AG04449 (cell line): ENCODE measurements at places on chromosomes 1 and 21.

- no peak for DNase-seq
Observed at GRCh38 chr21:42160111-42160721, 58.7 kb upstream of the ABCG1 start.

DNA sequence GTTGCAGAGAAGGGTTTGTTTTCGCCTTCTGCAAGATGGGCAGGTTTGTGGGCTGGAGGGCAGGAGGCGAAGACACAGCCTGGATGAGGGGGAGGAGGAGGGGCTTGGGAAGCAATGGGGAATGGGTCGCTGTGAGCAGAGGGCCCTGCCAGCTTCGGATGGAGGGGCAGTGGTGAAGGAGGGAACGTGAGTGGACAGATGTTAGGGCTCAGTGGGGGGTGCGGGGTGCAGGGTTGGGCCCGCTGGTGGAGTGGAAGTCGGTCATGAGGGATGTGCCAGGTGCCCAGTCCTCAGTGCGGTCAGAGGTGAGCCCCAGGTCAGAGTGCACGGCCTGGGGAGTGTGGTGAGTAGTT, 55.5 kb upstream of the ABCG1 start:
- no peak for DNase-seq

DNA sequence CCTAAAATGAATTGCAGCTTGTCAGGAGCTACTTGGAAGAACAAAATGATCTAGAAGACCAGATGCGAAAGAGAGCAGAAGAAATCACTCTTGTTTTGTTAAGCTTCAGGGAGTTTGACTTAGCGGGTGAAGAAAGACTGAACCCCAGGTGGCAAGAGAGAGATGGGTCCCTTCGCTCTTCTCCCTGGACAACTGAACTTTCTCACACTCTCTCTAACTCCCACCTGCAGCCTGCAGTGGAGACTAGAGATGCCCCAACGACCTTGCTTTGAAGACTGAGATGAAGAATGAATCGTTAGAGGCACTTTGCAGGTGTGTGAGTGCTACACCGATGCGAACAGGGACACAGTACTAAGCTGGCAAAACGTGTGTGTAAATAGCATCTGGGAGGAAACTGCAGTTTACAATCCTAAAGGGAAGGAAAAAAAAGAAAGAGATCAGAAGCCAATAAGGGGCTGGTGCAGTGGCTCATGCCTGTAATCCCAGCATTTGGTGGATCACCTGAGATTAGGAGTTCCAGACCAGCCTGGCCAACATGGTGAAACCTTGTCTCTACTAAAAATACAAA, 64.5 kb upstream of the LYST start:
- DNase-seq, result no peak

- DNase-seq, result no peak
Observed at GRCh38 chr1:51526248-51526647, 7.2 kb upstream of the EPS15 start.

DNA sequence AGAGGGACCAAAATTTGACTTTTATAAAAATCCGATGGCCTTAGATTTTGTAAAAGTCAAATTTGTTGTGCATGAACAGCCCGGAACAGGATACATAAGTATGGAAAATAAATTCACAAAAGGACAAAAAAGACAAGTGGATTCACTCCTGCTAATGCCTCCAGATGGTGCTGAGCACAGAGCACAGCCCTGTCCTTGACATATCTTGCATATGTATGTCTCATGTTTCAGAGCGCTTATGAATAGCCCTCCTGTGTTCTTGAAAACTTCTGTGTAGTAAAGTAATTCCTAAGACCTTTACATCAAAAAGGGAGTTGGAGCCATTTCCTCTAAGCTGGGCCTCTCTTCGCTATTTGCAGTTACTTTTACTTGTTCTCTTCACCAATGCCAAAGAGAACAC, 110.7 kb upstream of the RAB3GAP2 start:
- DNase-seq, result no peak

DNA sequence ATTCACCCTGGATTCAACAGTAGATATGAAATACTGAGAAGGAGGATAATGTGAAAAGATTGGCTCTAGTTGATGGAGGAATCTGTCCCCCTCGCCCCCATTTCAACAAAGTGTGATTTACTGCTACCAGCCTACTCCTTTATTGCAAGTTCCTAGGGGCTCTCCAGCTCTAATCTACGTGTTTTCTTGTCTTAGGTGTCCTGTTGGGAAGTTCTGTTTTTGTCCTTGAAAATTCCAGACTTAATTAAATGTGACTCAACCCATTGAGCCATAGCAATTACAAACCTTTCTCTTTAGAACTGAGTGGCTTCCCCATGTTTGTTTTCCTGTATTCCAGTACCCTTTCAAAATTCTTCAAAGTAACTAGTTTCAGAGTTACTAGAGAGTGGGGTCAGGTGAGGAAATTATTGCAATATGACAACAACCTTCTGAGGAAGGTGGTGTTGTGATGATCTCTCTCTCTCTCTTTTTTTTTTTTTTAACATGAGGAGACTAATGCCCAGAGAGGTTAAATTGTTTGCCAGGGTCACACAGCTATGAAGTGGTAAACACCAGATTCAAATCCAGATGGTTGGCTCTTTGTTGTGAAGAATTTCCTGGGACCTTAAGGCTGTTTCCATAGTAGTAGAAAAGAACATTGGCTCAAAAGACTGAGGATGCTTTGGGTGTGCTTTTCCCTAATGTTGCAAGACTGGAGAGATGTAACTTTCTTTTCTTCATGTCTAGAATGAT, 3.5 kb downstream of the RGL1 start:
- DNase-seq, result no peak

DNA sequence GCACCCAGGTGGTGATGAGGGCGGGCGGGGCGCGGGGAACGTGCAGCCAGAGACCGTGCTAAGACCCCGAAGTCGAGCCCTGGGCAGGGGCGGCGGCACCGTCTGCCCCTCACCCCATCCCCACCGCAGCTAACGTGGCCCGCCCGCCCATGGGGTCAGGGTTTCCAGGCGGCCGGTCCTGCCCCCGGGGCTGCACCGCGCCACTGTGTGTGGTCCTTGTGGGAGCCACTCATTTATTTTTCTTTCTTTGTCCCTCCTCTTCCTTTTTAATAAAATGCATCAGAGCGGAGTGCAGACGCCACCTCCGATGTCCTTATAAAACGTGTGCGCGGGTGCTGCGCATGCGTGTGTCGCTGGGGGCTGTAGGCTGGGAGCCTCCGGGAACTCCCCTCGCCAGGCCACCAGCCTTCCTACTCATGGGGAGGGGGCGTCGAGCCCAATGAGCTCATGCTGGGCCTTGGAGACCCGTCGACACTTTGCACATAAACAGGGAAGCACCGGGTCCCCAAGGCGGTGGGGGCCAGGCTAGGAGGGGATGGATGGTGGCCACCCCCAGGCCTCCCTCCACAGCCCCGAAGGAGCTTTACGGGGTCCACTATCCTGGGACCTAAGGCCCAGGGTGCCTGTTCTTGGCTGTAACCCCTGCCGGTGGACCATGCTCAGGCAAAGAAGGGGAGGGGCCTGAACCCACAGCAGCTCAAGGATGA, 59.9 kb downstream of the WNT9A start:
- DNase-seq, result no peak

DNA sequence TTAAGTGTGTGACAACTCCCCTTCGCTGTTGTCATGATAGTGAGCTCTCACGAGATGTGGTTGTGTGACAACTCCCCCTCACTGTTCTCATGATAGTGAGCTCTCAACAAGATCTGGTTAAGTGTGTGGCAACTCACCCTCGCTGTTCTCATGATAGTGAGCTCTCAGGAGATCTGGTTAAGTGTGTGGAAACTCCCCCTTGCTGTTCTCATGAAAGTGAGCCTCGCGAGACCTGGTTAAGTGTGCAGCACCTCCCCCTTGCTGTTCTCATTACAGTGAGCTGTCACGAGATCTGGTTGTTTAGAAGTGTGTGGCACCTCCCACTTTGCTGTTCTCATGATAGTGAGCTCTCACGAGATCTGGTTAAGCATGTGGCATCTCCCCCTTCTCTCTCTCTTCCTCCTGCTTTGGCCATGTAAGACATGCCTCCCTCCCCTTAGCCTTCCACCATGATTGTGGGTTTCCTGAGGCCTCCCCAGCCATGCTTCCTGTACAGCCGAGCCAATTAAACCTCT, 25.1 kb upstream of the LSS start:
- no peak for DNase-seq

DNA sequence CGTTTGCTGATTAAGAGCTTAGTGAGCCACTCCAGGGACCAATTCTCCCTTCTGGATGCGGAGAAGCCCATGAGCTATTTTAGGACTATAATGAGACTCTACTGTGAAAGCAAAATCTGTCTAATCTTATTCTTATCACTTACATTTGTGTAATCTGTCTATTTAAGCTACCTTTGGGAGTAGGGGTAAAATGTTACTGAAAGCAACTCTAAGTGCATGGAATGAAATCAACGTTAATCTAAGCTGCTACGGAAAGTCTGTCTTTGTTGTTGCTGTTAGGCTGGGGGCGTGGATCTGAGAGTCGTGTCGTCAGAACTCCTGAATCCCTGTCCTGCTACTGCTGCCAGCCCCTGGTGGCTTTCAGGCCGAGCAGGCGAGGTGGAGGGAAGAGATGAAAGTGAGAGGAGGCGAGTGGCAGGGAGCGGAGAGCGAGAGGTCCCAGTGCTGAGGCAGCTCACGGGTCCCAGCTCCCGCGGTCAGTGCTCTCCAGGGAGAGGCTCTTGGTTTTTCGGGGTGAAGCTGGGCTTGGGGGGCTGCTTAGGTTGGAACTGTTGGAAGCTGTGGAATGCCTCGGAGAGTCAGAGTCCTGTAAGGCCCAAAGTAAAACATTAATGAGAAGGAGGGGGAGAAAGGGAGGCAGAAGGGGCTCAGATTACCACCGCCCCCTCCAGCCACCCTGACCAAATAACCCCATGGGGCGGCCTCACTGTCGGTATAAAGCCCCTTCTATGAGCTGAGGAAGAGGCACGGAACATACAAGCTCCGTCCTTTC, 53.9 kb downstream of the COQ8A start:
- no peak for DNase-seq

- DNase-seq, result no peak
Observed at GRCh38 chr21:45981151-45982091, at the start of gene COL6A1. Gene COL6A1, plus strand, starts transcription at chr21:45981770. Its CDS starts 81 bp downstream, at chr21:45981851.

DNA sequence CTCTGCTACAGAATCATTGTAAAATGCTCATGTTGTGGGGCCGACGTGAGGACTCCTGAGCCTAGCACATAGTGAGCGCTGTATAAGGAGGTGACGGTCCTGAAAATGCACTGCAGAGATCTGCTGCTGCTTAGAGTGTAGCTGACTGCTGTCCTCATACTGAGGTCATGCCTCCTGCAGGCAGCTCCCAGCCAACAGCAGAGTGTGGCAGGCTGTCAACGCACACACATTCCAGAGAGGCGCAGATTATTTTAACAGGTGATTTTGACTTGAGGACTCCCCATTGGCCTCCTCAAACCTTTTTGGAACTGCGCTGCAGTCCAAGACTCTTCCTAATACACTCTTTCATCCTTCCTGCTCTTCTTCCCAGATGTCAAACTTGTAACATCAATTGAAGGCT, 119.8 kb upstream of the KCNJ6 start:
- no peak for DNase-seq

DNA sequence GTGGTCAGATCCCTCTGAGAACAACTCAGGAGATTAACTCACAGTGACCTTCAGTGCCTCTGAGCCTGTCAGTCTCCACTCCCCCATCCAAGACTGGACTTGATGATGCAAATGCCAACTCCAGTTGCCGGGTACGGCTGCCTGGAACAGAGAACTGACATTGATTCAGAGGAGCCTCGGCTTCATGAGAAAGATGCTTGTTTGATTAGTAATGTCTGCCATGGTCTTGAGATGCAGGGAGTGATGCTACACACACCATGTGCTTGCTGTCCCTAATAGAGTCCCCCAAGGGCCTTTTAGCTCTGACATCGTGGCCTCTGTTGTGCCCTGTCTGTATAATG, 51.8 kb upstream of the LRP8 start:
- DNase-seq, result no peak

DNA sequence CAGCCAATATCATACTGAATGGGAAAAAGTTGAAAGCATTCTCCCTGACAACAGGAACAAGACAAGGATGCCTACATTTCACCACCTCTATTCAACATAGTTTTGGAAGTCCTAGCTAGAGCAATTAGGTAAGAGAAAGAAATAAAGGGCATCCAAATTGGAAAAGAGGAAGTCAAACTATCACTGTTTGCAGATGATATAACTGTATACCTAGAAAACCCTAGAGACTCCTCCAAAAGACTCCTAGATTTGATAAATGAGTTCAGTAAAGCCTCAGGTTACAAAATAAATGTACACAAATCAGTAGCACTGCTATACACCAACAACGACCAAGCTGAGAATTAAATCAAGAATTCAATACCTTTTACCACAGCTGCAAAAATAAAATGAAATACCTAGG, 171.3 kb upstream of the HP1BP3 start:
- DNase-seq, result no peak

GRCh38 chr1:82707681-82708080, 906.9 kb downstream of the ADGRL2 start:
- DNase-seq, result no peak

DNA sequence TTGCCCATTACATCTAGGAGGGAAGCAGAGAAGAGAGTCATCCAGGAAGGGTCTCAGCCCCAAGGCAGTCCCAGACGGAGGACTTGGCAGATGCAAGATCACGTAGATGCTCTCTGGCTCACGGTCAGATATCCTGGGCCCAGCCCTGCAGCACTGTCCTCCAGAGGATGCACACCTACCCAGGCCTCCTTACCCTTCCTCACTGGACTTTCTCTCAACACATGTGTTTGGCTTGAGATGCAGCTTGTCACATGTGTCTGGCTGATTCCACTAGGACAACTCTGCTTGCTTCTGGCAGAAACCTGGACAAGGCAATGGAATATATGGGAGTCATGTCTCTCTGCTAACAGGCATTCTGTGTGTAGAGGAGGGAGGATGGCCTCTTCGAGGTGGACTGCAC, 32.4 kb upstream of the POU3F1 start:
- no peak for DNase-seq

DNA sequence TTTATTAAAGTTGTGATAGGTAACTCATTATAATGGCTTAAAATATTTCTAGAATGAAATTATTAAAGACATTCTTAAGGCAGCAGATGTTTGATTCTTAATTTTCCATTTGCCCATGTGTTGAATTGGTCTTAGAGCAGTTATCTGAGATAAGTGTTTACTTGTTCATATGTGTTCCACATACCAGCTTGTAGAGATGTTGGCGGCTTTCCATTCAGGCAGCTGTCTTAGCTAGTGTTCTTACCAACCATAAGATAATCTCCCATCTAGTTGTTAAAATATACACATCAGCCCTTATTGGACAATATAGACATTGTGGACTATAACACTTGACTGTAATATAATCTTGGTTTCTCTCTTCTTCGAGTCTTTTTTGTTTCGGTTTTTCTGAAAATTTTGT, 1372.9 kb upstream of the ADGRL2 start:
- no peak for DNase-seq

DNA sequence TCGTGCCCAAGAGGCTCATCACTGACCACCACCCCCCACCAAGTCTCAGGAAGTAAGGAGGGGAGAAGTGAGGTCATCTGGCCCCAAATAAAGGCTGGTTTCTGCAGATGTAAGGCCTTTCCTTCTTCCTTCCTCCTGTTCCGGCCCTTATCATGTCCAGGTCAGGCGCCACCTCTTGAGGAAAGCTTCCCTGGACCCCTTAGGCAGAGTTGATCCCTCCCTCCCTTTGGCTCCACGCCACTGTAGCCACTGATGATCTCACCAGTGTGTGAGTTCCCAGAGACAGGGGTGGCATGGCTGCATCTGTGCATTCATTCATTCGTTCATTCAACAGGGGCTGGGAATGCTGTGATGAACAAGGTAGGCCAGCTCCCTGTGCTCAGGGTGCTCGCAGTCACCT, 59.2 kb downstream of the TAS1R2 start:
- no peak for DNase-seq
